IMR-90 (cell line): ENCODE measurements at places on chromosomes 6 and 20. TPM values are rescaled to one million over a fixed set of nuclear protein-coding genes. Genes with fewer than 3 reads are reported as not detected.

The IL17F gene
- not detected in 2 replicates for total RNA-seq

The SGK2 gene
- under 0.01 TPM in 1 of 2 replicates, not detected in the other for total RNA-seq

The RREB1 gene
- total RNA-seq = 8.4 and 8.6 TPM in 2 replicates

The SLC22A2 gene
- not detected in 2 replicates for total RNA-seq

The OTOR gene
- not detected in 2 replicates for total RNA-seq

GRCh38 chr20:5714261-5715041, 35.8 kb upstream of the SHLD1 start:
- no peaks in the 10 kb centered on the region for H3K27me3 ChIP-seq
- H3K27ac ChIP-seq = no peak overlapping the region
- H3K4me1 ChIP-seq = no peaks in the 10 kb centered on the region
- H3K36me3 ChIP-seq = no peaks in the 10 kb centered on the region

GRCh38 chr6:42565823-42566613, 2.2 kb downstream of the UBR2 start:
- no peaks in the 10 kb centered on the region; the same call in 1 of the 2 replicates for H3K4me1 ChIP-seq
- H3K4me3 ChIP-seq = peak overlapping the region; percentile 63
- DNase-seq = no peak
- H3K27me3 ChIP-seq = no peaks in the 10 kb centered on the region
- H3K36me3 ChIP-seq = no peaks in the 10 kb centered on the region

DNA sequence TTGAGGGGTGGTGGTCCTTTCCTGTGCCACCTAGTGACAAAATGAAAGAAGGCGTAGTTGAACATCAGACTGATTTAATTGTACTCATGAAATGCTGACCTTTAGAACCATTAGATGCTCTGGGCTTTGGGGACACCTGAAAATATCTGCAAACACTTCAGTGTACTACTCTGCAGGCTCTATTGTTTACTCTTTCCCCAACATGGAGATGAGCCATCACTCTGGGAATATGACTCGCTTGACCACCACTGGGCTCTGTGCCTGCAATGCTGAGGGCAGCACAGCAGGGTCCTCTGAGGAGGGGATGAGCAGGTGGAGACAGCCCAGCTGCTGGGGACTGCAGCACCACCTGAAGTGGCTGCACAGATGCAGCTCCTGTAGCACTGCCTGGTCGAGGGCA, 74.8 kb upstream of the SLC24A3 start:
- H3K4me1 ChIP-seq = no peaks in the 10 kb centered on the region
- H3K36me3 ChIP-seq = no peaks in the 10 kb centered on the region
- no peak overlapping the region for H3K4me3 ChIP-seq
- H3K27me3 ChIP-seq = no peaks in the 10 kb centered on the region
- no peak for DNase-seq

- no peak overlapping the region for H3K4me3 ChIP-seq
- no peaks in the 10 kb centered on the region for H3K4me1 ChIP-seq
Observed at GRCh38 chr6:6730831-6731230, 142.3 kb downstream of the LY86 start.

DNA sequence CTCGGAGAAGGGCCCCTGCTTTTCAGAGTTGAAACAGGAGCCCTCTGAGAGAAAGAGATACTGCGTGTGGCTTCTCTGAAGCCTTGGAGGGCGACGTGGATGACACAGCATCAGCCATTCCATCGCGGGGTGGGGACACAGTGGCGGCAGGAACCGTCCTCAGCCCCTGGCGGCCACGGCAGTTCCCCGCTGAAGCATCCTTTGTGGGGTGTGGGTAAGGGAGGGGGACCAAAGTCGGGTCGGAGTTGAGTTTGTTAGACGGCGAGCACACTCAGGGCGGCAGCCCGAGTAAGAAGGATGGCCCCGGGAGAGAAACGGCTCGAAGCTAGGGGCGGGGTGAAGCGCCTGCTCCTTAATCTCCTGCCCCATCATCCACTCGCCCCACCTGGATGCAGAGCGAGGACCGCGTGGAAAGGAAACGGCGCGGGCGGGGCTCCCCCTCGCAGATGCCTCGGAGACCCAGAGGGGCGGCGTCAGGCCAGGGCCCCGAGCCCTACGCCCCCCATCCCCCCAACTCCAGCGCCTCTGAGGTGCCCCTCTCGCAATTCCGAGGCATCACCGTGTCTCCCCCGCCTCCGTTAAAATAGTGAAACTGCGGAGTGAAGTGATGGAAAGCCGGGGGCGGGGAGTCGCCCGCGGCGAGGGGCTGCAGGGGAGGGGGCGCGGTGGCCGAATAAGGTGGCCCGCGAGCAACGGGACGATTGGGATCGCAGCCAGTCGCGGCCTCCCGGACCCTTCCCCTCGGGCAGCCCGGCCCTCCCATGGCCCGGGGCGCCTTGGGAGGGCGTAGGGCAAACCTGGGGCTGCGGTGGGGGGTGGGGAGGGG, 796 bp upstream of the RREB1 start:
- H3K4me1 ChIP-seq = peaks cover 4% of the 10 kb centered on the region
- H3K36me3 ChIP-seq = no peaks in the 10 kb centered on the region

- H3K27me3 ChIP-seq = no peaks in the 10 kb centered on the region
- peaks cover 33% of the 10 kb centered on the region for H3K4me1 ChIP-seq
- H3K4me3 ChIP-seq = peak overlapping the region; percentile 69
- H3K36me3 ChIP-seq = peaks cover 4% of the 10 kb centered on the region; the same call in 1 of the 2 replicates
Observed at GRCh38 chr20:62365814-62366369, 1.2 kb downstream of the LAMA5 start.

DNA sequence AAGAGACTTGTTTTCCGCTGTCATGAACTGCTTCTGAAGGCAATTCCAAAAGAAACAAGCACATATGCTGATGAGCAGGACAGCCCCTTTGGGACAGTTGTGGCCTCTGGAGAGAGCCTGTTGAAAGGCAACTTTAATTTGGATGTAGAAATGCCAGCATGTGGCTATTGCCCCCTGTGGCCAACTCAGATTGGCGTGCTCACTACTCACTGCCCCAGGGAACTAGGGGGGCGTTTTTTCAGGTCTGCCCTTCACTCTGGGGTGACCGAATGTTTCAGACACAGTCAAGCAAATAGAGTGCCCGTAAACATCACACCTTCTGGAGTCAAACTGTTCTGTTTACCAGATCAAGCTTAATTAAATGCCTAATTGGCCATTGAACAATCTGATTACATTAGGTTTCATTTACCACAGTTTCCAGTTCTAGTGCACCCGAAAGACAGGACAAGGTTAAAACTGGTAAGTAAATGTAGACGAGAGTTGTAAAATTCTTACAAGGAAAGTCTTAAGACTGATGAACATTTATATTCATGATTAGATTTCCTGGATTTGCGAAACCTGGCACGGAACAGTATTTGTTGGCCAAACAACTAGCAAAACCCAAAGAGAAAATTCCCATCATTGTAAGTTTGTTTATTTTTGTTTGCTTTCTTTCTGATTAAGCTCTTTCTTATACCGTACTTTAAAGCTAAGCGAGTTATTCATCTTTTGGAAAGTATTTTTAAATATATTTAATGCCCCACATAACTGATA, 75.9 kb upstream of the SYNJ2 start:
- H3K36me3 ChIP-seq = peaks cover 35% of the 10 kb centered on the region
- H3K27me3 ChIP-seq = no peaks in the 10 kb centered on the region
- no peak overlapping the region for H3K4me3 ChIP-seq
- no peaks in the 10 kb centered on the region for H3K4me1 ChIP-seq
- no peak overlapping the region for H3K27ac ChIP-seq
- no peak for DNase-seq

DNA sequence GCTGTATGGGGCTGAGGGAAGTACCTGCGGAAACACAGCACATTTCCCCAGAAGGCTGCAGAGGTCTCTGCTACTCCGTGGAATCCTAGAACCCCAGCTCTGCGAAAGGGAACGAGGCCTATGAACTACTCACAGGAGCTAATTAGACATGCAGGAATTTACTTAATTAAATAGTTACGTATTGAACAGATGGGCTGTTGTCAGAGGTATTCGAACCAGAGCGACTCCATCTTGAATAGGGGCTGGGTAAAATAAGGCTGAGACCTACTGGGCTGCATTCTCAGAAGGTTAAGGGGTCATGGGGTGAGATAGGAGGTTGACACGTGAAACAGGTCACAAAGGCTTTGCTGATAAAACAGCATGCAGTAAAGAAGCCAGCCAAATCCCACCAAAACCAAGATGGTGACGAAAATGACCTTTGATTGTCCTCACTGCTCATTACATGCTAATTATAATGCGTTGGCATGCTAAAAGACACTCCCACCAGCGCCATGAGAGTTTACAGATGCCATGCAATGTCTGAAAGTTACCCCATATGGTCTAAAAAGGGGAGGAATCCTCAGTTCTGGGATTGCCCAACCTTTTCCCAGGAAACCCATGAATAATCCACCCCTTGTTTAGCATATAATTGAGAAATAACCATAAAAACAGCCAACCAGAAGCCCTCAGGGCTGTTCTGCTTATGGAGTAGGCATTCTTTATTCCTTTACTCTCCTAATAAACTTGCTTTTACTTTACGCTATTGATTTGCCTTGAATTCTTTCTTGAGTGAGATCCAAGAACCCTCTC, 14.7 kb upstream of the SSTR4 start:
- DNase-seq = no peak
- H3K27ac ChIP-seq = no peak overlapping the region
- peaks cover 1% of the 10 kb centered on the region; the same call in 1 of the 2 replicates for H3K27me3 ChIP-seq

DNA sequence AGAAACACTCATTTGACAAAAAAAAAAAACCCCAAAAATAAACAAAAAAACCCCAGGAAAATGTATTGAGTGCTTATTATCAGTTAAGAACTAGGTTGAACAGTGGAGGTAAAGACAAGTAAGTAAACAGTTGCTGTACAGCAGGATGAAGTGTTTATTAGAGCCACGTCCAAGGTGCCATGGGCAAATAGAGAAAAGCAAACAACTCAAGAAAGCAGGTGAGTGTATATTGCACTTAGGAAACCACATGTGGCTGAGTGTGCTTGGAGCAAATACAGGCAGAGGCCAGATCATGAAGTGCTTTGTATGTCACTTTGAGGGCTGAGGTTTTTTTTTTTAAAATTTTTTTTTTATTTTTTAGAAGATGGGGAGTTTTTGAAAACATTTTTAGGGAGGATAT, 98.3 kb downstream of the MACROD2 start:
- no peak overlapping the region for H3K4me3 ChIP-seq
- DNase-seq = no peak
- no peak overlapping the region for H3K27ac ChIP-seq
- no peaks in the 10 kb centered on the region for H3K4me1 ChIP-seq
- no peaks in the 10 kb centered on the region for H3K36me3 ChIP-seq

DNA sequence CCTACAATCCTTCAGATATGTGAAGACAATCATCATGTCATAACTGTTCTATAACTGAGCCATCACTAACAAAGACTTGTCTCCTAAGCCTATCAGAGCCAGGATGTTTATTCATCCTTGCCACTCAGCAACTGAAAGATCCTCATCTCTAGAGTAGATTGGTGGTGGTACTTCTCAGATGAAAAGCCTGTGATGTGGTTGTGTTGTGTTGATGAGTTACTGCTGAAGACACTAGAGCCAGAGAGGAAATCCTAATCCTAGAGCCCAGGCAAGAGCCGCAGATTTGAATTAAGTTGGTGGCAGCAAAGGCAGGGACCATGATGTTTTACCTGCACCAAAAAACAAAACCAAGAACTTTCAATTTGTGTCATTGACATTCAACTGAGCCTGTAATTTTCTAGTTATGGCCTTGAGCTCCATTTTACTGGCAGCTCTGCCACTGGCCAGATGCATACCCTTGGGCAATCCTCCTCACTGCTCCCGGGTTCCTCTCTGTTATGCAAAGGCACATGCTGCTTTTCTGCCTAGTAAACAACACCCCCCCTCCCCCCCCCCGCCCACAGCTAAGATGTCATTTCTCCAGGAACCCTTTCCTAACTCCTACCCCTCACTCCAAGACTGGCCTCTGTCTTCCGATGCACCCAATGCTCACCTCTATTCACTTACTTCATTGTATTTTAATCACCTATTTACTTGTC, 50.2 kb upstream of the REV3L start:
- H3K27me3 ChIP-seq = no peaks in the 10 kb centered on the region
- H3K4me1 ChIP-seq = peaks cover 2% of the 10 kb centered on the region
- no peaks in the 10 kb centered on the region for H3K36me3 ChIP-seq
- H3K4me3 ChIP-seq = no peak overlapping the region
- no peak overlapping the region for H3K27ac ChIP-seq
- DNase-seq = no peak

GRCh38 chr20:19562426-19562825, 195.6 kb upstream of the RIN2 start:
- H3K27ac ChIP-seq = no peak overlapping the region
- H3K4me1 ChIP-seq = no peaks in the 10 kb centered on the region
- H3K4me3 ChIP-seq = no peak overlapping the region
- no peak for DNase-seq
- H3K36me3 ChIP-seq = no peaks in the 10 kb centered on the region

- H3K27ac ChIP-seq = no peak overlapping the region
- H3K4me3 ChIP-seq = no peak overlapping the region
- no peaks in the 10 kb centered on the region for H3K36me3 ChIP-seq
- H3K4me1 ChIP-seq = peaks cover 2% of the 10 kb centered on the region
- no peaks in the 10 kb centered on the region for H3K27me3 ChIP-seq
Observed at GRCh38 chr6:74534465-74535211, 671.2 kb downstream of the COL12A1 start.

DNA sequence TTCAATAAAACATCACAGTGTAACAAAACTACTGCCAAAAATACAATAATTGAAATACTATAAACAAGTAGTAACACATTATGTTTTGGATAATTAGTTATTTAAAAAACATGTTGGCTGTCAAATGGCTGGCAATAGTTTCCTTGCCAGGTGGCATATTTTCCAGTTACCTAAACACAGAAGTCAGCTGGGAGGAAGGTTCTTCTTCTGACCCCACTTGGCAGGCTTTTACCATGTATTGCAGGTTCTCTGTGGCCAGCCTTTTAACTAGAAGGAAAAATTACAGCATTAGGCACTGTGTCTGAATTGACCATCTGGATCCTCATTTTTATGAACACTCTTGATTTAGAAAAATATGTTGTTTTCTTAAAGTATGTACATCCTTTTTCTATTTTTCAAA, 131.4 kb downstream of the MMS22L start:
- no peaks in the 10 kb centered on the region for H3K27me3 ChIP-seq
- no peak overlapping the region for H3K27ac ChIP-seq

- H3K27me3 ChIP-seq = no peaks in the 10 kb centered on the region
- H3K4me1 ChIP-seq = no peaks in the 10 kb centered on the region
- no peak for DNase-seq
Observed at GRCh38 chr6:48564036-48564820, 453.2 kb upstream of the PTCHD4 start.

DNA sequence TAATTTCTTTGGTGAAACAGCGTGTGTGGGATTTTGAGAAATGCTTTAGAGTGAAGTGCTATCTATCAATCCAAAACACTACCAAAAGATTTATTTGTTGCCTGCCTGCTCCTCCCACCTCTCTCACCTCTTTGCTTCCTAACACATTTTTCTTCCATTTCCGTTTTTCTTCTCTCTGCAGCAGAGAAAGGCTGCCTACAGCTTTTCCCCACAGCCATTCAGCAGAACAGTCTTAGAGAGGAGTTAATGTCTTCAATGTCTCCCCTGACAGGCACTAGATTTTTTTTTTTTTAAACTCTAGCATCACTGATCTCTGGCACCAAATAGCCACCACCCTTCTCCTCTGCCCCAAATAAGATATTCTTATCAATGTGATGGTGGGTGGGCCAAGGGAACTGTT, 327.8 kb upstream of the MAN1A1 start:
- H3K4me1 ChIP-seq = no peaks in the 10 kb centered on the region
- no peak for DNase-seq
- no peak overlapping the region for H3K4me3 ChIP-seq
- H3K27me3 ChIP-seq = no peaks in the 10 kb centered on the region
- H3K36me3 ChIP-seq = no peaks in the 10 kb centered on the region
